ENCODE measurements at places on chromosomes 11 and 22. TPM values are rescaled to one million over a fixed set of nuclear protein-coding genes. Genes with fewer than 3 reads are reported as not detected.

The SLC25A17 gene
- 4.5 TPM for total RNA-seq

The HIPK3 gene
- total RNA-seq, result 302 TPM

The OR52A1 gene
- total RNA-seq, result not detected

The CCDC89 gene
- 0.54 TPM for total RNA-seq

The C22orf42 gene
- total RNA-seq, result not detected

The EFEMP2 gene
- 118 TPM for total RNA-seq

The APOL5 gene
- total RNA-seq, result not detected

- no peak for DNase-seq
Measured at GRCh38 chr11:22778642-22779041, 51.0 kb downstream of the SVIP start.

DNA sequence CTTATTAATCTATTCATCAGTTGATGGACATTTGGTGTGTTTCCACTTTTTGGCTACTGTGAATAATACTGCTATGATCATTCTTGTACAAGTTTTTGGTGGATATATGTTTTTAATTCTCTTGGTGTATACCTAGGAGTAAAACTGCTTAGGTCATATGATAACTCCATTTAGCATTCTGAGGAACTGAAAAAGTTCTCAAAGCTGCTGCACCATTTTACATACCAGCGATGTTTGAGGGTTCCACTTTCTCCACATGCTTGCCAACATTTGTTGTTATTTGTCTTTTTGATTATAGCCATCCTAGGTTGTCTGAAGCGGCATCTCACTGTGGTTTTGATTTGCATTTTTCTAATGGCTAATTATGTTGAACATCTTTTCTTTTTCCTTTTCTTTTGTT, 4.1 kb upstream of the ACER3 start:
- DNase-seq, result no peak

GRCh38 chr22:23230348-23231068, 50.2 kb downstream of the BCR start:
- no peak for DNase-seq

DNA sequence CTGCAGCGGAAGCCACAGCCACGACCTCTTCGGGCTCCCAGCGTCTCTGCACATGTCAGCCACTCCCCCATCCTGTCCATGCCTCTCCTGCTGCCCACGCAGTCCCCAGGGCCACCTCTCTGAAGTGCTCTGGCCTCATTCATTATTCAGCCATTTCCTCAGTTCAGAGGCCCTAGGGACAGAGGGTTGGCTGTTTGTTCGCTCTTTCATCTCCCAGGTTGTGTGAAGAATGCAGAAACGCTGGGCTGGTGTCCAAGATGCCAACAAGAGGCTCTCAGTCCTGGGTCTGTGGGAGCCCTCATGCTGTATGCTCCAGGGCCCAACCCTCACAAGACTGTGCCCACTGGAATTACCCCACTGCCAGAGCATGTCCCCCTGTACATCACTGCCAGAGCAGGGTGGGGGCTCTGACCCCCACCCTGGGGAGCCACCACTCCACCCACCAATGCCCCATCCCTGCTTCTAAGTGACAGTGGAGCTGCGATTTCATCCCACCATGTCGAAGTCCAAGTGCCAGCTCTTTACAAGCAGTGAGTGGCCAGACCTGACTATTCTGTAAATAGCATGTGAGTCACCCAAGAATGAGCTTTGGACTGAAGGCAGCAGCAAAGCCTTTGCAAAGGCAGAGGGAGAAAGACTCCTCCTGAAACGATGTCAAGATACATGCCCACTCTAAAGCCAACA, 209.6 kb downstream of the BUD13 start:
- no peak for DNase-seq

DNA sequence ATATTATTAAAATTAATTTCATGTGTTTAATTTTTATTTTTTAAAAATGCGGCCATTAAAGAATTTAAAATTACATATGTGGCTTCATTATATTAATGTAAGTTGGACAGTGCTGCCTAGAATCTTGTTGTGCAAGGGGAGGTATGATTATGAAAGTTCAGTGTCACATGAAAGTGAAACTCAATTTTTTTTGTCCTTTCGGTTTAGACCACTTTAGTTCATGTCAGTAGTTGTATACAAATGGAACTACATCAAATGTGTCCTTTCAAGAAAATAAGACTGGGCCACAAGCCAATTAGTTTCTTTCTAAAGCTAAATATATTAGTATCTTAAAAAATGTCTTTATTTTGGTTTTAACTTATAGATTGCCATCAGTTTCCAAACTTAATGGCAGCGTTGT, 35.7 kb downstream of the TBCEL start:
- no peak for DNase-seq

DNA sequence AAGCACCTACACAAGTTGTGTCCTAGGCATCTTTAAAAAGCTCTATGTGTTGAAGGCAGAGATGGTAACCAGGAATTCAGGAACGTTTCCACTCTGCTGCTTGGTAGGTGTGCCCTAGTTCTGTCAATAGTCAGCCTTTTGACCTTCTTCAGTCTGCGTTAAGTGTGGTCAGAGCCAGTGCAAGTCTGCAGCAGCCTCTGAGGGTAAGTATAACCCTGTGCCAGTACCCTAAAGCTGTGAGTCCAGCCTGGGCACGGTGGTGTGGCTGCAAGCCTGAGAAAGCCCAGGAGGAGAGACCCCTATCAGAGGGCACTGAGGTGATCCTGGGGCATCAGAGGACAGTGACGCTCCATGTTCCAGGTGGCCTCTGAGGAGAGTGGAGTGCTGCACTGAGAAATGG, 76.8 kb upstream of the ADORA2A start:
- DNase-seq, result no peak
